ENCODE measurements at places on chromosomes 1 and 21. TPM values are rescaled to one million over a fixed set of nuclear protein-coding genes. Genes with fewer than 3 reads are reported as not detected.

KRTAP19-8 gene
- total RNA-seq = not detected

AXDND1 gene
- 0.77 TPM for total RNA-seq

- no peak for DNase-seq
Observed at GRCh38 chr1:148160343-148161052, 8.4 kb upstream of the NBPF11 start.

- DNase-seq = peak; percentile 82
Observed at GRCh38 chr21:34365809-34366208, 2.0 kb downstream of the KCNE2 start.
